ENCODE measurements at places on chromosomes 13 and 19.

DNA sequence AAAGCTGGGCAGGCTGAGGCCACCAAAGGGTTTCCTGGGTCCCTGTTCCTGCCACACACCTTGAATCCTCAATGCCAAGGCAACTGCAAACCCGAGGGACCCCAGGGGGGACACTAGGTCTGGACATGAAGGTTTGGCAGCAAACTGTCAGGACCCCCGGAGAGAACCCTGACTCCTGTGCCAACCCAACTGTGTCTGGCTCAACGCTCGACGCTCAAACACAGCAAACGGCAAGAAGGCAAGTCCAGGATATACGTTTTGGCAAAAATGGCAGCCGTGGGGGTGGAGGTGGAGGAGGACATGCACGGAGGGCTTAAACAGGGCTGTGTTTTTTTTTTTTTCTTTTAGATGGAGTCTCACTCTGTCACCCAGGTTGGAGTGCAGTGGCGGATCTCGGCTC lies 73.0 kb downstream of the GADD45B start:
- DNase-seq, result no peak

DNA sequence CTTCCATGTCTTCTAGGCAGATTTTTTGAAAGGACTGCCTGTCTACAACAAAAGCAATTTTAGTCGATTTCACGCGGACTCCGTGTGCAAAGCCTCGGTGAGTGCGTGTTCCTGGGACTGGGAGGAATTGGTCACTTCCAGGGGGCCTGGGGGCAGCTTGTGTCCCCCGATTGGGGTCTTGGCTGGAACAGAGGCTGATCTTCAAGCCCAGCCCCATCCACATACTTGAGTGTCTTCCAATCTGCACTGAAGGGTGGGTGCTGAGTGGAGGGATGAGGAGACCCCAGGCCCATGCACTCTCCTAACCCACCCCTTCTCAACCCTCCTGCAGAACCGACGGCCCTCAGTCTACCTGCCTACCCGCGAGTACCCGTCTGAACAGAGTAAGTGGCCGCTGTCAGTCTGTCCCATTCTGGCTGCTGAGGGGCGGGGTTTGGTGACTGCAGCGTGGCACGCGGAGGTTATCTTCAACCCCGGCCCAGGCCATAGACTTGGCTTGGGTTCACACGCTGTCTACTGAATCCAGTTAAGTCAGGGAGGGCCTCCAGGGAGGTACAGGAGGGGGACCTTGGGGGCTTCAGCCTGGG lies 4.7 kb downstream of the DDA1 start:
- no peak for DNase-seq

GRCh38 chr13:94435604-94436226 lies 43.8 kb downstream of the DCT start:
- no peak for DNase-seq

DNA sequence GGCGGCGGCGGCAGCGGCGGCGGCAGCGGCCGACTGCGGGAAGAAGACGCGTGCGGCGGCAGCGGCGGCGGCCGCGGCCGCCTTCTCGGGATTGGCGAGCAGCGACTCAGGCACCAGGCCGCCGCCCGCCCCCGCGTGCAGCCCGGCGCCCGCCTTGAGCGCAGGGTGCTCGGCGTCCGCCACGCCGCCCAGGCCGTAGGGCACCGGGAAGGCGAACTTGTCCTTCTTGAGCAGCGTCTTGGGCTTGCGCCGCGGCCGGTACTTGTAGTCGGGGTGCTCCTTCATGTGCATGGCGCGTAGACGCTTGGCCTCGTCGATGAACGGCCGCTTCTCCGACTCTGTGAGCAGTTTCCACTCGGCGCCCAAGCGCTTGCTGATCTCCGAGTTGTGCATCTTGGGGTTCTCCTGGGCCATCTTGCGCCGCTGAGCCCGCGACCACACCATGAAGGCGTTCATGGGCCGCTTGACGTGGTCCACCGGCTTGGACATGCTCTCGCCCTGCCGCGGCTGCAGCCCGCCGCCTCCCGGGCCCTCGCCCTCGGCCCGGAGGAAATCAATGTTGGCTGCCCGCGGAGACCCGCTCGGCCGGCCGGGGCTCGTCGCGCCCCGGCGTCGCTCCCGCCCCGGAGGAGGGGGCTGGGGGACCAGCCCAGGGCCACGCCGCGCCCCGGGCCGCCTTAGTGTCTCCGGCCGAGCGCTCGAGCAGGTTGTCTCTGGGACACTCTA lies 621 bp downstream of the SOX21 start:
- no peak for DNase-seq

- DNase-seq, result no peak
Measured at GRCh38 chr13:32234914-32235313, 80.2 kb downstream of the ZAR1L start.

DNA sequence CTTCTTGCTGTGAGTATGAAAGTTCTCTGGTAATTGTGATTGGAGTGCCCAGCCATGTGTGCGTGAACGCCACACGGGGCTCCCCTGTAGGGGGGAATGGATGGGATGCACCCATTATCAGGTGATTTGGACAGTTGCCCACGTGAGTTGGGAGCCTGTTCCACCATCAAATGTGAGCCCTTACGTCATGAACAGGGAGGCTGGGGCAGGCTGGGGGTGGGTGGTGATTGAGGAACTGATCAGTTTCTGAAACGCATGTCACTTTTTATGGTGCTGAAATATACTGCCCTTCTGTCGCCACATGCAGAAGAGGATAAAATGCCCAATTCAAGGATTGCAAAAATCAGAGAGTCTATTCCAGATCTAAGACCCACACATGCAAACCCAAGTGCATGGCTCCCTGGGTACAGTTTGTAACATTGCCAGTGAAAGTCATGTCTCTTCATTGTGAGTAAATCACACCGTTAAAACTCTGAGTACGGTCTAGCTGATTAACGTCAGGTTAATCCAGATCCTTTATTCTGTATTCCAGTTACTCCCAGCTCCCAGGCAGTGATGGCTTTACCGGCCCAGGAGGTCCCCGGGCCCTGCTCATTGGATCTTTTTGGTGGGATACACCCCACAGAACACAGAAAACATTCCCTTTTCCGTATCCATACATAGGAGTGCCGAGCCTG lies 90.2 kb downstream of the RAB20 start:
- no peak for DNase-seq

- no peak for DNase-seq
Measured at GRCh38 chr19:11574689-11575088, 2.8 kb downstream of the ACP5 start.

DNA sequence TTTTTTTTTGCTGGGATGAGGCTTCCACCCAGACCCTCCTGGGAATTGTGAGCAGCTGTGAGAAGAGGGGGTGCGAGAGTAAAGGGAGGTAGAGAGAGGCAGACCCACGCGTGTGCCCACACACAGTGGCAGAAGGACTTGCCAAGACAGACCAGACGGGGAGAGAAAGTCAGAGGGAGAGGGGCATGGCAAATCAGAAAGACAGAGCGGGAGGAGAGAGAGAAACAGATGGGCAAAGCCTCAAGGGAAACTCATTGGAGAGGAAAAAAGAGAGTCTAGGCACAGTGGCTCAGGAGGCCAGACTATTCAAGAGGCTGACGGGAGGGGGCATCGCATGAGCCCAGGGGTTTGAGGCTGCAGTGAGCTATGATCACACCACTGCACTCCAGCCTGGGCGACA lies 17.0 kb downstream of the CATSPERG start:
- no peak for DNase-seq

DNA sequence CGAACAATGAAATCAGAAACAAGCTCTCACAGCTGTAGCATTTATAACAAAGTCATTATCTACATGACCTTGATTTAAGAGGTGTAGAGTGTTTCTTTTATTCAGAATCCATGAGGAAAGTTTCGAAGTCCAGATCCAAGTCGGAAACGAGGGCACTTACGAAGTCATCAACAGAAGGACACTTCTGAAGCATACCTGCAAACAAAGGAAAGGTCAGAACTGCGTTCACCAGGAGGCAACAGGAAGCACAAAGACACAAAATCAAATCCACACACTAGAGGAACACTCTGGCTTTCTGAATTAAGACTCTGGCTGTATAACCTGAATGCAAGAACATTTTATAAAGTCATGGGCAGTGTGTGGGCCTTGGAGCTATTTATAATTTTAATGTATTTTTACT lies 158.9 kb downstream of the MIPEP start:
- no peak for DNase-seq

GRCh38 chr13:41053384-41053826 lies 7.9 kb upstream of the WBP4 start:
- no peak for DNase-seq

GRCh38 chr13:101570410-101570809 lies 117.9 kb downstream of the ITGBL1 start:
- no peak for DNase-seq

GRCh38 chr19:51114087-51114729 lies 6.0 kb upstream of the CTU1 start:
- no peak for DNase-seq

DNA sequence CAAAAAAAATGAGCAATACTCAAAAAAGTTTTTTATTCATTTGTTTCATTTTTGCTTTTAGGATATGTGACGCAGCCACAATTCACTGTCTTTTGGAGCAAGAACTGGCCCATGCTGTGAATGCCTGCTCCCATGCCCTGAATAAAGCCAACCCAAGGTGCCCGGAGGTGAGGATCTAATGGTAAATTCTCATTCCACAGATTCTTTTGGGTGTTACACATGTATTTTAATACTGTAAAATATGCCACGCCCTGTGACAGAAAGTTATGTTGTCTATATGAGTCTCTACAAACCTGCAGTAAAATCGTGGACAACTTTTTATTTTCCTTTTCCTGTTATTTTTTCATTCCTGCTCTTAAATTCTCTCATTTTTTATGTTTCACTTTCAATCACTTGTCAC lies 57.5 kb upstream of the AKAP11 start:
- no peak for DNase-seq

- DNase-seq, result no peak
Measured at GRCh38 chr19:17794731-17795494, at the start of gene B3GNT3. Gene B3GNT3, plus strand, starts transcription at chr19:17795138. Its CDS starts 12,670 bp downstream, at chr19:17807808.

- peak; percentile 81 for DNase-seq
Measured at GRCh38 chr19:39406656-39407409, at the start of gene ZFP36. Gene ZFP36, plus strand, starts transcription at chr19:39406847. Its CDS starts 58 bp downstream, at chr19:39406905.

- DNase-seq, result no peak
Measured at GRCh38 chr13:27917121-27917947, 2.5 kb upstream of the PDX1 start.

- DNase-seq, result peak; percentile 5
Measured at GRCh38 chr19:52536448-52536800, 9.0 kb downstream of the ZNF808 start.

- no peak for DNase-seq
Measured at GRCh38 chr19:50258918-50259372, 55.5 kb downstream of the MYH14 start.

DNA sequence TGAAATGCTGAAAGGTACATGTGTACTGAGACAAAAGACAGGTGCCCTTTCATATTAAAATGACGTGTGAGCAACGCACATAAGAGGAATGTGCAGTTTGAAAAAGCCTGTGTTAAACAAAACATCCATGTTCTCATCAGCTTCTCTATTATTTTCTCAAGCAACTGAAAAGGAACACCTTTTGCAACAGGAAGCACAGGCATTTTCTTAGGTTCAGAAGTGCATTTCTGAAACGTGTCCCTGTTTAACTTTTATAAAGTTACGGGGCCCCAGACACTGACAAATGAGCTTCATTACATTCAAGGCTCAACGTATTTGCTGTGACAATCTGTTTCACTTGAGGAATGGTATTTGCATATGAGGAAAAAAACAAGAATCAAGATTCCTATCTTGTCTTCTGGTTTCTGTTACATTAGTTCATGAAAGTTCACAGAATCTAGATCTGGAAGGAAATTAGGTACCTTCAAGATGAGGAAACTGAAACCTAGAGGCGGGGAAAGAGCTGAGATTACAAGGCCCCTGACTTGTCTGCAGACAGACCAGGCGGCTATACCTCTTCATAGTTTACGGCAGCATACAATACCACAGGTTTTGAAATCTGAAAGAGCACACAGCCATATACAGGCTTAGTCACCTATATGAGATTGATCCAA lies 431.7 kb downstream of the KLF12 start:
- DNase-seq, result peak; percentile 30

DNA sequence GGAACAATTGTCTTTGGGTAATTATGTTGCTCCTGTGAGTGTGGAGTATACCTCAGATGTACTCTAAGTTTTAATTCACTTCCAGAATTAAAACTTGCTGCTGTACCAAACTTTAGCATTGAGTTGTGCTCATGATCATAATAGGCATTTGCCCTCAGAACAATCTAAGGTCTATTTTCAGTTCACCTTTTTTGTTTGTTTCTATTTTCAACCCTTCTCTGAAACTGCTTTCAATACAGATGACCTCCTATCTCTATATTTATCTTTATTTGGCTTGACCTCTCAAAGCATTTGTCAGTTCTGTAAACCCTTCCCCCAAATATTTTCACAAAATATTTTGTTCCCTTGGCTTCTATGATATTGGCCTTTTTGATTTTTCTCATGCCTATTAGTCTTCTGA lies 873.0 kb downstream of the OLFM4 start:
- no peak for DNase-seq

GRCh38 chr13:109779074-109779473 lies 7.3 kb downstream of the IRS2 start:
- no peak for DNase-seq

GRCh38 chr13:95457294-95457693 lies 95.2 kb upstream of the CLDN10 start:
- DNase-seq, result no peak

DNA sequence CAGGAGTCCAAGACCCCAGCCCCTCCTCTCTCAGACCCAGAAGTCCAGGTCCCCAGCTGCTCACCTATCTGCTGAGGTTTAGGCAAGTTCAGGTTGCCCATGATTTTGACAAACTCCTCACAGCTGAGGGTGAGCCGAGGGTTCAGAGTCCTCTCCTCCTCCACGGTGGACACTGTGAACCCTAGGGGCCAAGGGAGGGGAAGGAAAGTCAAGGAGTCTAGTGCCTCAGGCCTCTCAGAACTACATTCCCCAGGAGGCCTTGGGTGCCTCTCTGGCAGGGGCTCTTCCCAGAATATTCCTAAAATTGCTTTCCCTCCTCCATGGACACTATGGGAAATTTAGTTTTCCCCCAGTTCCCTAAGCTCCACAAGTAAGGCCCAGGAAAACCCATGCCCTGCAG lies 3.3 kb upstream of the PHLDB3 start:
- no peak for DNase-seq

DNA sequence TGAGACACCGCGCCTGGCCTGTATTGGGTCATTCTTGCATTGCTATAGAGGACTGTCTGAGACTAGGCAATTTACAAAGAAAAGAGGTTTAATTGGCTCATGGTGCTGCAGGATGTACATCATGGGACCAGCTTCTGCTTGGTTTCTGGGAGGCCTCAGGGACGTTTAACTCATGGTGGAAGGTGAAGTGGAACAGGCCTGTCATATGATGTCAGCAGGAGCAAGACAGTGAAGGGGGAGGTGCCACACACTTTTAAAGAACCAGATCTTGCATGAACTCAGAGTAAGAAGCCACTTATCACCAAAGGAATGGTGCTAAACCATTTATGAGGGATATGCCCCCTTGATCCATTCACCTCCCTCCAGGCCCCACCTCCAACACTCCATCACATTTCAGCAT lies 18.7 kb downstream of the CARD8 start:
- DNase-seq, result no peak

DNA sequence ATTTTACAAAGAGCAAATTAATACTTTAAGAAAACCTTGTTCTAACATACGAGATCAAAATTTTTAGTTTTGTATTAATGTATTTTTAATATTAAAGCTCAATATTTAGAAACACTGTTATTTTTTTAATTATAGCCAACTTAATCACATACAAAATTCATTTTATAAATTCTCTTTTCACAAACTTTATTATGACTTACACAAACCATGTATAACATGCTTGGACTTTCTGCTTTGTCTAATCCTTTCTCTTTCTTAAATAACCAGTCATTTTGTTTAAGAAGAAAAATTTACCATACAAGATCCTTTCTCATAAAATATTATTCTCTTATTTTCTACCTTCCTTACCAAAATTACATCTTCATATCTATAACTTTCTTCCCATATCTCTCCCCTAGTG lies 62.2 kb downstream of the CYSLTR2 start:
- DNase-seq, result no peak
